HCT116 (cell line): ENCODE measurements at places on chromosomes 4 and X. TPM values are rescaled to one million over a fixed set of nuclear protein-coding genes. Genes with fewer than 3 reads are reported as not detected.
A peak's percentile ranks its signal among the peaks of the same experiment; 100 is the strongest.

DNA sequence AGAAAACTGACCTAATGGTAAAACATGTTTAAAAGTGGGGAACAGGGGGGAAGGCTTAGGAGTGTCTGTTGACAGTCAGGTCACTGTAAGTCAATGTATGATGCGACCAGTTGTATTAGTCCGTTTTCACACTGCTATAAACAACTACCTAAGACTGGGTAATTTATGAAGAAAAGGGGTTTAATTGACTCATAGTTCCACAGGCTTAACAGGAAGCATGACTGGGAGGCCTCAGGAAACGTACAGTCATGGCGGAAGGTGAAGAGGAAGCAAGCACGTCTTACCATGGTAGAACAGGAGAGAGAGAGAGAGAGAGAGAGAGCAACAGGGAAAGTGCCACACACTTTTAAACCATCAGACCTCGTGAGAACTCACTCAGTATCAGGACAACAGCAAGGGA is 13.0 kb upstream of the PLAC1 start:
- H3K36me3 ChIP-seq: no peaks in the 10 kb centered on the region
- no peak overlapping the region for H3K4me3 ChIP-seq
- no peak overlapping the region for H3K27ac ChIP-seq
- no peaks in the 10 kb centered on the region for H3K27me3 ChIP-seq
- peaks cover 14% of the 10 kb centered on the region for H3K4me1 ChIP-seq
- DNase-seq: no peak

GRCh38 chr4:184807797-184808712 is 17.7 kb downstream of the ACSL1 start:
- H3K4me1 ChIP-seq: peaks cover 32% of the 10 kb centered on the region
- H3K27ac ChIP-seq: no peak overlapping the region
- H3K36me3 ChIP-seq: no peaks in the 10 kb centered on the region

GRCh38 chr4:145480257-145480656 is 1.4 kb upstream of the SMAD1 start:
- H3K27ac ChIP-seq: no peak overlapping the region
- no peaks in the 10 kb centered on the region for H3K36me3 ChIP-seq
- H3K4me1 ChIP-seq: peaks cover 22% of the 10 kb centered on the region
- no peaks in the 10 kb centered on the region for H3K27me3 ChIP-seq

DNA sequence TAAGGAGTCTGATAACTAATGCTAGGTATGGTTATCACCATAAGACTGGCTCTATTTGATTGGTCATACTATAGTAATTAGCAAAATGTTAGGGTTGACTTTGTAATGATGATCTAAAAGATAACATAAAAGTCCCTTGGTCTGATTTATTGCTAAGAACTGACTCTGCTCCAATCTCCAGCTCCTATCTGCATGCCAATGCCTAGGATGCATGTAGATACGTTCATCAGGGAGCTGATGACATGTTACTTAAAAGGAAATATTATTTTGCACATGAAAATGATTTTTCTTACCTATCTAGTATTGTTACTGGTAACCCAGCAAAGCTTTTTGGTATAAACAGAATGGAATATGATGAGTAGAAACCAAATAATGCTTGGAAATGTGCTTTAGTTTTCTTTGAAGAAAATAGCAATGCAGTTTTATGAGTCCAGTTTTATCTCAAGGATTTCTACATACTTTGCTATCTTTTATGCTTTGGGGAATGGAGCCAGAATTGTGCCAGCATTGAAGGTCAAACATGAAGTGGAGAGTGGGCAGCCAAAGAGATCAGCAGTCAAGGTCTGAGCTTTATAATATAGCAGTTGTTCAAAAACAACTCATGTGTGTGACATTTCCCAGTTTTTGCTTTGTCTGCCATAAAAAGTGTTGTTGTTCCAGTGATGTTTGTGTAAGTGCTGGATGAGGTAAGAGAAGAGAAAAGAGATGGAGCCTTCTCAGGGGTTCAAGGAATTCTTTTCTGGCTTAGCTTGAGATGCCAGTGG is 121.0 kb downstream of the ARHGAP24 start:
- no peak overlapping the region for H3K27ac ChIP-seq
- no peaks in the 10 kb centered on the region for H3K27me3 ChIP-seq
- H3K4me1 ChIP-seq: no peaks in the 10 kb centered on the region
- DNase-seq: no peak
- H3K4me3 ChIP-seq: no peak overlapping the region

DNA sequence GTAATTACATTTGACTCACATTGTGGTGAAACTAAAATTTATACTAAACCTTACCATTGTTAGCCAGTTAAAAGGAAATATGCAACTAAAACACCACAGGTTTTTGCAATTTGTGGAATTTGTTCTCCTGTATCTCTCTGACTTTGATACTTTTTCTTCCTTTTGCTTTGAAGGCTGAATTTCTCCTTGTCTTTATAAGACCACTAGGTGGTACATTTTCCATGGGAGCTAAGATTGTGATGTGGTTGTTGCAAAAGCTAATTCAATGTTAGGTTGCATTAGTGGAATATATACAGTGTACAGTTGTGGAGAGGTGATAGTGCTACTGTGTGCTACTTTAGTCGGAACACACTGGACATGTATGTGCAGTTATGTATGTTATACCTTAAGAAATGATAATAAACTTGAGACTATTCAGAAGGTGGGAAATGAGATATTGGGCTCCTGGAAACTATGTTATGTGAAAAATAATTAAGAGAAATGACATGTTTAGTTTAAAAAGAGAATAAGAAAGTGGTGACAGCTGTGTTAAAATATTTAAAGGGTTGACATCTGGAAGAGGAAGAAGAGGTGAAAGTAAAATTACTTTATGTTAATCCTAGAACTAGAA is 70.3 kb downstream of the ARL9 start:
- no peak overlapping the region for H3K27ac ChIP-seq
- H3K4me1 ChIP-seq: no peaks in the 10 kb centered on the region
- peak; percentile 36 for DNase-seq
- H3K36me3 ChIP-seq: no peaks in the 10 kb centered on the region
- H3K4me3 ChIP-seq: no peak overlapping the region

DNA sequence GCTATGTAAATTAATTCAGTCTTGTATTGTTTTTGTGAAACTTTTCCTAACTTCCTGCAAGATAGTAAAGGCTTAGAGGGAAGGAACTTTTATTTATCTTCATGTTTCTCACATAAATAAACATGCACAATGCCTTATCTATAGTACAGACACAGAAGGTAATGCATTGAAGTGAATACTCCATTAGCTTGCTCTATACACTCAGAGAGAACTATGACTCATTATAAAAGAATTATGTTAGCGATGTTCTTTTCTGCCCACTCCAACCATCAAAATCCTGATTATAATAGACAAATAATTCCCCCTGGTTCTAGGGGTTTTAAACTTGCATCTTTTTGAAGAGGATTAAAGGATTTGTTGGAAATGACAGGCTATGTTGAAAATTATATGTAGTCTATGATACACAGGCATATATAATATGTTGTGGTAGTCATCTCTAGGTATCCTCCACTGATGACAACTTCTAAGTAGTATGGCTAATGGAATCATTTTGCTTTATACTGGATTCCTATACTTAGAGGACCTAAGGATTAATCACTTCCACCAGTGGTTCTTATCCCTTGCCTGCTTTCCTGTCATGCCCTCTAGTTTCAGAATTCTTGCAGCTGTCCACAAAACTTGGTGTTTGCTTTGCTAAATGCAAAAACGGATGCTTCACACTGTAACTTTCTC is 115.7 kb downstream of the NDST4 start:
- DNase-seq: no peak
- no peaks in the 10 kb centered on the region for H3K27me3 ChIP-seq
- no peaks in the 10 kb centered on the region for H3K36me3 ChIP-seq
- H3K27ac ChIP-seq: no peak overlapping the region
- no peaks in the 10 kb centered on the region for H3K4me1 ChIP-seq
- H3K4me3 ChIP-seq: no peak overlapping the region

GRCh38 chr4:39637586-39638353 is 895 bp downstream of the SMIM14 start:
- H3K27ac ChIP-seq: peak overlapping the region; percentile 72
- H3K4me1 ChIP-seq: peaks cover 28% of the 10 kb centered on the region
- DNase-seq: peak; percentile 21

SMIM10 gene
- total RNA-seq: not detected

CYLC1 gene
- total RNA-seq: not detected

TMEM129 gene
- total RNA-seq: 29.4 TPM

RTL5 gene
- 2.5 TPM for total RNA-seq
